CD4-positive, alpha-beta memory T cell (primary cell): ENCODE measurements at places on chromosomes 16 and 17. TPM values are rescaled to one million over a fixed set of nuclear protein-coding genes. Genes with fewer than 3 reads are reported as not detected.

ABI3 gene
- 14.3 TPM for polyA plus RNA-seq

KRT36 gene
- not detected for polyA plus RNA-seq

KRTAP1-5 gene
- not detected for polyA plus RNA-seq

MT1M gene
- polyA plus RNA-seq, result not detected

CPSF4L gene
- polyA plus RNA-seq, result not detected

PYY gene
- not detected for polyA plus RNA-seq

GCGR gene
- not detected for polyA plus RNA-seq

KRT28 gene
- polyA plus RNA-seq, result not detected

TEKT1 gene
- not detected for polyA plus RNA-seq

TBC1D3C gene
- polyA plus RNA-seq, result not detected

TGFB1I1 gene
- polyA plus RNA-seq, result not detected

PAQR4 gene
- polyA plus RNA-seq, result 0.81 TPM

PPM1E gene
- polyA plus RNA-seq, result not detected

HERPUD1 gene
- polyA plus RNA-seq, result 110 TPM

RPGRIP1L gene
- 1.3 TPM for polyA plus RNA-seq

LLGL1 gene
- 0.25 TPM for polyA plus RNA-seq

CLDN9 gene
- polyA plus RNA-seq, result not detected

KRTAP4-6 gene
- polyA plus RNA-seq, result 0.24 TPM

KRTAP17-1 gene
- not detected for polyA plus RNA-seq

ZSCAN10 gene
- polyA plus RNA-seq, result not detected

ASGR1 gene
- polyA plus RNA-seq, result not detected

PHAF1 gene
- 16.1 TPM for polyA plus RNA-seq

HOXB7 gene
- polyA plus RNA-seq, result 1.3 TPM

C1QTNF8 gene
- polyA plus RNA-seq, result not detected

CHST5 gene
- not detected for polyA plus RNA-seq

C16orf46 gene
- polyA plus RNA-seq, result not detected

CREBBP gene
- polyA plus RNA-seq, result 17.9 TPM

NKD1 gene
- polyA plus RNA-seq, result not detected

PRSS33 gene
- polyA plus RNA-seq, result not detected

TMEM220 gene
- 2.8 TPM for polyA plus RNA-seq

CALB2 gene
- polyA plus RNA-seq, result not detected

HOXB6 gene
- not detected for polyA plus RNA-seq

NOB1 gene
- 28.0 TPM for polyA plus RNA-seq

ENPP7 gene
- 0.15 TPM for polyA plus RNA-seq

VAT1L gene
- not detected for polyA plus RNA-seq

NPW gene
- not detected for polyA plus RNA-seq

KCNJ12 gene
- polyA plus RNA-seq, result not detected

KRTAP3-1 gene
- not detected for polyA plus RNA-seq

LLGL2 gene
- 24.4 TPM for polyA plus RNA-seq

ALOXE3 gene
- 0.20 TPM for polyA plus RNA-seq

TBC1D26 gene
- polyA plus RNA-seq, result not detected

ZP2 gene
- polyA plus RNA-seq, result not detected

SLFN11 gene
- polyA plus RNA-seq, result 13.6 TPM

NATD1 gene
- polyA plus RNA-seq, result 0.32 TPM

CLEC18A gene
- polyA plus RNA-seq, result not detected

SRRM2 gene
- 132 TPM for polyA plus RNA-seq
